ENCODE measurements at places on chromosomes 5 and 9.

DNA sequence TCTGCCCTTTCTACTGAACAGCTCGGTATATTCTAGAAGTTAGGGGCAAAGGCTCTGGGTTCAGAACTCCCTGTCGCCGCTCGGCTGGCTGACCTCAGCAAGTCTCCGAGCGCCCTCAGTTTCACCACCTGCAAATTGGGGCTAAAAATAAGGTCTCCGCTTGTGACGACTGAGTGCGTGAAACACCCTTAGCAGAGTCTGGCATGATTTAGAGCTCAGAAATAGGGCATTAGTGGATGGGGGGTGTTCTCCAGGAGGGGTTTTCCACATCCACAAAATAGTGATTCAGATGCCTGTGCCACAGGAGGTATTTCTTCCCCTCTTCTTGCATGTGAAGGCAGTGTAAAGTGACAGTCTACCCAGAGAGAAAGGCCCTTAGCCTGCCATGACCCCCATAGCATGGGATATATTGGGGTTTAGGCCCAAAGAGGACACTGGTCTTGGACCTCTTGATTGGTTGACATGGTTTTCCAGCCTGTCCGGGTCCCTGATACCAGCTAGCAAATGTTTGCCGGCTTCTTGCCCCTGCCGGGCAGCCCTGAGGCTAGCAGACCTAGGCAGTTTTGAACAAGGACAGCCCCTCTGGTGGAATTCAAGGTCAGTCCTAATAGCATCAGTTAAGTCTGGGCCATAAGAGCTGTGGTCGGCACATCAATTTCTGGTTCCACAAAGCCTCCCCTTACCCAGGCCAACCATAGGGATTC is 1.4 kb downstream of the ERGIC1 start:
- no peak for DNase-seq

GRCh38 chr9:70159630-70160029 is 99.1 kb upstream of the SMC5 start:
- no peak for DNase-seq

GRCh38 chr9:89177012-89177943 is 1.3 kb downstream of the SHC3 start:
- peak; percentile 37 for DNase-seq

DNA sequence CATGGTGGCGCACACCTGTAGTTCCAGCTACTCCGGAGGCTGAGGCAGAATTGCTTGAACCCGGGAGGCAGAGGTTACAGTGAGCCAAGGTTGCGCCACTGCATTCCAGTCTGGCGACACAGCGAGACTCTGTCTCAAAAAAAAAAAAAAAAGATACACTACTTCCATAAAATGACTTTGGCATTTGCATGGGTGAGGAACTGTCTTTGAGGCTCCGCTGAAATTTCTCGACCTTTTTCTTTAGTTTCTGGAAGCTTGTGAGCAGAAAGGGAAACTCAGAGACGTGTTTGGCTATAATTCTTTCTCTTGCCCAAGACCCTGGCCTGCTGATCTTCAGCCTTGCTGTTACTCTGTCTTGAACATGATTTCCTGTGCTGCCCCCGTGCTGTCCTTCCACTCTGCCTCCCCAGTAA is 37.3 kb downstream of the SPIN1 start:
- DNase-seq, result peak; percentile 30
